Fibroblast of skin of right biceps (primary cell): ENCODE measurements at places on chromosomes 4 and X.

DNA sequence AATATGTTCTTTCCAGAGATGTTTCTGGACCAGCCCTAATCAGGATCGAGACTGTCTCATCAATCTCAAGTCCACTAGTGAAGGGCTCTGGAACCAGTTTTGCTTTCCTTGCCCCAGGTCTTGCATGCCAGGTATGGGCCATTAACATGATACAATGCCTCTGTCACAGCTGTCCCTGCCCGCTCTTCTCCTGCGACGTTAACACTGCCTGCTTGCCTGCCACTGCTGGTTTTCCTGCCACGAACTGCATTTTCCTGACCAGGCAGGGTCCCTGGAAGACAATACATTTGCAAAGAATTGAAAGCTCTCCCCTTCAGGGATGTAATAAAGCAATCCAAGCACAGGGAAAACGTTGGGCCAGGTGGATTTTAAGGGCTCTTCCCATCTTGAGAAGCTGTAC is 200.3 kb downstream of the MID1 start:
- no peak for DNase-seq

- DNase-seq, result no peak
Observed at GRCh38 chrX:76076124-76076523, 96.7 kb upstream of the PBDC1 start.

DNA sequence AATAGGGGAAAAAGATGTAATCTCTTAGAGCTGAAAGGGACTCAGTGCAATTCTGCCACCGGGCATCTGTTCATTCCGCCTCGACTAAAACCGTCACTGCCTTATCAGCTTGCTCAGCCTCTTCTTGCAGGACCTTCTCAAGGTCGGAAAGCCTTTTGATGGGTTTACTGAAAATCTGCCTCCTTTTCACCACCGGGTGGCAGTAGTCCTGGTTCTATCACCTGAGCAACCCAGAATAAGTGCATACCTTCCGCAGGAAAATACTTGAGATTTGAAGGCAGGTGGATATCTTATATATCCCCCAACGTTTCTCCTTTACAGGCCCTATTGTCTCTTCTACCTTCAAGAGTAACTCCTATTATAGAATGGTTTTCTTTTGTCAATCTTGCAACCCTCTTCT is 103.4 kb upstream of the PAK3 start:
- peak; percentile 9 for DNase-seq

DNA sequence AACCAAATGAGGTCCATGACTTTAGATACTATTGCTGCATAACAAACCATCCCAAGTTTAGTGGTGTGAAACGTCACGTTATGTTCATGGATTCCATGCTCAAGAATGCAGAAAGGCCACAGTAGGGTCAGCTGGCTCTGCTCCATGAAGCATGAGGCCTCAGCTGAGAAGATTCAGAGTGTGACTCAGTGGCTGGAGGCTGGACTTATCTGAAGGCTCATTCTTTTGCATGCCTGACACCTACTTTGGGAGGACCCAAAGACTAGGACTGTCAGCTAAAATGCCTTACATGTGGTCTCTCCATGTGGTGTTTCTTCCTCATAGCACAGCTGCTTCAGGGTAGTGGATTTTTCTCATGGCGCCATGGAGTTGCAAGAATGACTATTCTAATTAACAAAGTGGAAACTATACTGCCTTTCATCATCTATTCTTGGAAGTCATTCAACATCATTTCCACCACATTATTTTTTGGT is 11.5 kb upstream of the CCDC149 start:
- peak; percentile 100 for DNase-seq

GRCh38 chr4:1746265-1746691 is 25.0 kb downstream of the TACC3 start:
- peak; percentile 64 for DNase-seq

DNA sequence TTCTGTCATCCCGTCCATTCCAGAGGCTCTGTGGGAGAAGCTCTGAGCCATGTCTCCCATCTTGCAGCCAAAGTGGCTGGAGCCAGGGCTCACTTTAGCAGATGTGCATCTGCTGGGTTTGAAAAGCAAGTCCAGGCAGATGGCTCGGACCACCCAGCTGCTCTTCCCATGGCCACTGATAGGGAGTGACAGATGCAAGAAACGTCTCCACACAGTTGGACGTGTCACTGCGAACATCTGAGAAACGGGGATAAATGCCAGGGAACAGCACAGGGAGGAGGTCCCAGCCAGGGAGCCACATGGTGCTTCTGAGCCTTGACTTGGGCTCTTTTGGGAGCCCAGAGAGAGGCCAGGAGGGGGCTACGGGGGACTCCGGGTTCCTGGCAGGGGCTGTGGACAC is 242.3 kb downstream of the AFAP1 start:
- DNase-seq, result no peak

DNA sequence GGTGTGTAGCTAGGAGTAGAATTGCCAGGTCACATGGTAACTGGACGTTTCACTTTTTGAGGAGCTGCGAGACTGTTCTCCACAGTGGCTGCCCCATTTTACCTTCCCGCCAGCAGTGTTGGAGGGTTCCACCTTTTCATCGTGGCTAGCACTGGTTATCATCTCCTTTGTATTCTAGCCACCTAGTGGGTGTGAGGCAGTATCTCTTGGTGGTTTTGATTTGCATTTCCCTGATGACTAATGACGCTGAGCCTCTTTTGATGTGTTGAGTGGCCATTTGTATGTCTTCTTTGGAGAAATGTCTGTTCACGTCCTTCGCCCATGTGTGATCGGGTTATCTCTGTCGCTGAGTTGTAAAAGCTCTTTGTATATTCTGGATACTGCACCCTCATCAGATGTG is 10.6 kb downstream of the ABCD1 start:
- DNase-seq, result no peak

GRCh38 chr4:573122-573892 is 2.8 kb downstream of the TMEM271 start:
- DNase-seq, result no peak

DNA sequence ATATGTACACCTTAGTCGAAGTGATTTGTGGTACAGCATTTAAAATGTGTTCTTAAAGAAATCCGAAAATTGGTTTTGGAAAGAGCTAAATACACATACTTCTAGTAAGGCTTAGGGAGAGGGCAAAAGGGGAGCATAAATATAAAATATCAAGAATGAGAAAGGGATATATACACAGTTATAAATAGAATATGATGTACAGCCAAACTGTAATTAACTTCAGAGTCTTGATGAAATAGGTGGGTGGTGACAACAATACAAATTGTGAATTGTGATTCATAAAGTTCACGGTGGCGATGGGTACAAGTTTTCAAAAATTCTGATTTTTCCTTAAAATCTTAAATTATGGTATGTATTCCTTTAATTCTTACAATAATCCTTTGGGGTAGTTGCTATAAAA is 62.2 kb downstream of the KDM6A start:
- DNase-seq, result no peak

DNA sequence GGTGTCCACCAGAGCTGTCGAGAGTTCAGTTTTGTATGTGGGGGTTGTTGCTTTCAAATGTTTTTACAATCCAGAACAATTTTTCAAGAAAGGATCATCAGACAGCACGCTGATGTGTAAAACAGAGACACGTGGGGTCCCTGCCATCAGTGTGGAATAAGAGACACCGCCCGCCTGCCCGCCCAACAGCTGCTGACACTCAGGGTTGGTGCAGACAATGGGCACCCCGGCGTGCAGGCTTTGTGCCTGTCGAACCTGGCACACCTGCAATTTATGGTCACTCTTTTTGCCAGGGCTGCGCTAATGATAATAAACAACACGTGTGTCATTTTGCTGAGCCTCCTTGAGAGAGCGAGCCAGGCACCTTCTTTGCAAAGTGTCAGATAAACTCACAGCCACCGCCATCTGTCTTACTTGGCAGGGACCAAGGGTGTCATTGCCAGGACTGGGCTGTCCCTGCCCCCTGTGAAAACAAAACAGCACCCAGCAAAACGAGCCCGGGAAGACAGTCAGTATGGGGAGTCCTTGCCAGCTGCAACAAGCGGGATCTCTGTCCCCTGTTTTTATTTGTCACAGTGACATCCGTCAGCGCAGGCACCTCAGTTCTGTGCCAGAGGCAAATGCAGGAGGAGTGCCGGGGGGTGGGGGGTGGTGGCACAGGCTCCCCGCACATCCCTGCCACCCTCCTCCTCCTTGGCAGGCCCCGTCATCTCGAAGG is 69.1 kb downstream of the PSAPL1 start:
- no peak for DNase-seq

GRCh38 chr4:122045533-122045932 is 93.7 kb upstream of the TRPC3 start:
- DNase-seq, result peak; percentile 98

- DNase-seq, result no peak
Observed at GRCh38 chr4:10743357-10743756, 58.8 kb upstream of the CLNK start.

DNA sequence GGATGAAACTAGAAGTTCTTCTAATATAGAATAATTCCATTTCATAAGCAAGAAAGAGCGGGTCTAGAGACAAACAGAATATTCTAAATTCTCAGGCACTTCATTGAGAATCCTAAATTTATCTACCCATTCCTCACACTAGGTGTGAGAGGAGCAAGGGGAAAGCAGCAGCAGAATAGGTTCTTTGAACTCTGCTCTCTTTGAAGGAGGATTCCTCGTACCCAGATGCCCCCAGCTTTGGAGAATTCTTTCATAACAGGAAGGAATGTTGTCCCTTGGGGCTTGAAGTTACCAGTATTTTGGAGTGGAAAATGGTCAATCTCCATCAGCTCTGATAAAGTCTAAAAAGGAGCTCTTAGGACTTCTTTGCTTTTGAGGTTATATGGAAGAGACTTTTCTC is 59.7 kb upstream of the RASGEF1B start:
- DNase-seq, result no peak

DNA sequence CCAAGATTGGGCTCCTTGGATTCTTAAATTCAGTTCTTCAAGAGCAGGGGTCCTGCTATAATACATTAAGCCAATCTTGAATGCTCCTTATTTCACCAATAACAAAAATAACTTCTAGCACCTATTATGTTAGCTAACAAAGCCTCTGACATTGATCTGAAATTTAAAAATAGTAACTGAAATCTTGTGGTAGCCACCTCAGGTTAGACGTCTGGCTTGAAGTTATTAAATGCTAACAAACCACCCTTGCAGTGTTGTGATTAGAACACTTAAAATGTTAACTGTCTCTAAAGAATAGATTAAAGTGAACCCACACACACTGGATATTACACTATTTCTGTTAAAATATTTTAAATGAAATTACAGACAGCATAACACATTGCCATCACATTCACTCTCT is 49.8 kb upstream of the LGI2 start:
- DNase-seq, result no peak

DNA sequence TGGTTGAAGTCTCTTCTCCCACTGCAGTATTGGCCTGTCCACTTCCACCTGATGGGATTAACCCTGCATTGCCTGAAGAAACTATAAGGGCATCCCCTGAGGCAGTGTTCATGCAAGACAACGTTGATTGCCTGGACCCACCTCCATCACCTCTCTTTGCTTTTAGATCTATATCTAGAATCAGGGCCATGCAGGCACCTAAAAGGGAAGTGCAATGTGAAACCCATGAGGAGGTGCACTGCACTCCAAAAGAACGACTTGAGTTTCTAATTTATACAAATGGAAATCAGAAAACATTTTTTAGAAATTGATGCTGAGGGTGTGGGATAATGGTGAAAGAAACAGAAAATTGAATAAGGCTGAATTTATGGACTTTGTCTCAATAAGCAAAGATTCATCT is 694.4 kb downstream of the TRAM1L1 start:
- DNase-seq, result no peak

DNA sequence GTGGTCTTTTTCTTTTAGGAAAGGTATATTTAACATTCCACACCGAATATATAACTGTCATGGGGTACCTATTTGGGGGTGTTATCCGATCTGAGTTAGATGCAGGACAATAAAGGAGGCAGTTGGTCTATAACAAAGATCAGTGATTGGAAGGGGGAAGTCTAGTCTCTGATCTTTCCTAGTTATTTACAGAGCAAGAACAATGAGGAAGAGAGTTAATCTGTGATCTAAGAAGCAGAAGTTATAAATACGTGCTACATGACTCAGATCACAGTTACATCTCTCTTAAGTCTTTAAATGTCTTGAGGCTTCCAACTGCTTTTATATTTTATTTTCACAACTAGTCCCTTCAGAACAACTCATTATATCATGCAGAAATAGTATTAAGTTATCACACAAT is 33.2 kb upstream of the ARMCX4 start:
- DNase-seq, result no peak

DNA sequence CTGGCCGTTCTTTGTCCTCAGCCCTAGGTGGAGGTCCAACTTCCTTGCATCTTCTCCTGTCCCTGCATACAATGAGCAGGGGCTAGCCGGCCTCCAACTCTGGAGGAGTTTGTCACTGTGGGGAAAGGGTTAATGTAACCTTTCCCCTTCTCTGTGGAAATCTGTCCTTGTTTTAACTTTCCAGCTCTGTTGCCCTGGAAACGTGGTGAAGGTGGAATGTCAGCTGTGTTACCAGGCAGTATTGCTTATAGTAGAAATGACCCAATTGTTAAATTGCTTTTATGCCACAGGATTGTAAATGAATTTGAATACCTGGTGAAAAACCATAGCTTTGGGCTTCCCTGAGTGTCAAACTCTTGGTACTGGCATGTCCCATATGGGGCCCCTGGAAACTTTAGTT is 131.6 kb upstream of the SCML1 start:
- no peak for DNase-seq

- peak; percentile 96 for DNase-seq
Observed at GRCh38 chr4:87973283-87974169, 2.0 kb upstream of the SPP1 start.

- DNase-seq, result no peak
Observed at GRCh38 chrX:94932278-94932965, 1258.4 kb downstream of the FAM133A start.

- no peak for DNase-seq
Observed at GRCh38 chr4:6267573-6267972, 2.1 kb upstream of the WFS1 start.
